ENCODE measurements at places on chromosomes 2 and 18.

DNA sequence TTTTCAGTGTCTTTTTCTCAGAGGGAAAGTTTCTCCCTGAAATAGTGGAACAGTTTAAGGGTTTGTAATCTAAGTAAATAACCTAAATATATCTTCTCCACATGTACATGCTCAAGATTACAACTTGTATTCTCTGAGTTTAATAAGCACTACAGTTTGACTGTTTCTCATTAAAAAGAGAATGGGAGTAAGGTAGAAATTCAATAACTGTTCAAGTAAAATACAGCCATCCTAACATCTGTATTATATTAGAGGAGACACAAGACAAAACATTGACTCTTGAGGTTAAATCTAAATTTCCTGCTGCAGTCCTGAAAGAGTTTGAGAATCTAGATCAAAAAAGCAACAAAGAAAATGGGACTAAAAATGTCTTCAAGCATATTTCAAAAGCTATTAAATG is 73.0 kb upstream of the ZNF397 start:
- DNase-seq: no peak

GRCh38 chr18:10814336-10814735 is 288.5 kb downstream of the NAPG start:
- no peak for DNase-seq

DNA sequence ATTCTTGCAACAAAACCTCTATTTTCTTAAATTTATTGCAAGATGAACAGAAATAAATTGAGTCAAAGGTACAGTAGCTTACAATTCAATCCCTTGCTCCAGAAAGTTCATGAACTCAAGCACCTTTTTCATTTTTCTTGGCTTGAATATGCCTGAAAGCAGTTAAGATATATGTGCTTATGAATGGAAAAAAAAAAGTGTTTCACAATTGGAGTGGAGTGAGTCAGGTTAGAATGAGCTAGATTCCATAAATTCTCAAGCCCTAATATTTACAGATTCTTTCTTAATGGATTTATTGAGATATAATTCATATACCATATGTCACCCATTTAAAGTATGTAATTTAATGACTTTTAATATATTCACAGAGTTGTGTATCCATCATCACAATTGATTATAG is 39.6 kb upstream of the NEMP2 start:
- DNase-seq: no peak

- peak; percentile 59 for DNase-seq
These were observed 37.8 kb downstream of the PCBP1 start for GRCh38 chr2:70124983-70125480.

GRCh38 chr18:9746958-9747357 is 38.9 kb downstream of the RAB31 start:
- no peak for DNase-seq

Data from stimulated activated CD4-positive, alpha-beta T cell treated with anti-CD3 and anti-CD28 coated beads, Interleukin-12 subunit alpha, Interleukin-12 subunit beta, amount 100 ng/mL, for 4 hours (primary cell).